T-helper 17 cell (primary cell): ENCODE measurements at places on chromosomes 2 and 18.

- DNase-seq, result no peak
- H3K4me3 ChIP-seq, result no peak overlapping the region
- no peak overlapping the region for H3K27ac ChIP-seq
- H3K4me1 ChIP-seq, result peaks cover 6% of the 10 kb centered on the region
- no peaks in the 10 kb centered on the region for H3K27me3 ChIP-seq
- H3K36me3 ChIP-seq, result no peaks in the 10 kb centered on the region
These were observed 188.2 kb downstream of the ZFP36L2 start for GRCh38 chr2:43038034-43038695.

DNA sequence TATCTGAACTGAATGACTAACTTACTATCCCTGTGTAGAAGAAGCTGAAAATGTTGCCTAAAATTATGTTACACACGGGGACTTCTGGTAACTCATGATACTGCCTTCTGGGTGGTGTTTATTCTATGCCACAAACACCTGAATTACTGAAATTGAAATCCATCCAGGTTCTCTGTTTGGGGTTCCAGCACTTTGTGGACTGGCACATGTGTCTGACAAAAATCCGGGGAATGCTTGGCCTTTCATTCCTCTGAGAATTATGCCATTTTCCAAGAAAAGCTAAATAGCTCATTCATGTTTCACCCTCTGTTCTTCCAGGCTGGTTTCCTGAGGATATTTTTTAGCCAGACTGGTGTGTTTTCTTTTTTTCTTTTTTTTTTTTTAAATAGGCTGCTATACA, 59.5 kb upstream of the POU3F3 start:
- no peak overlapping the region for H3K4me3 ChIP-seq
- no peaks in the 10 kb centered on the region for H3K4me1 ChIP-seq
- no peak for DNase-seq
- no peaks in the 10 kb centered on the region for H3K36me3 ChIP-seq
- no peak overlapping the region for H3K27ac ChIP-seq

DNA sequence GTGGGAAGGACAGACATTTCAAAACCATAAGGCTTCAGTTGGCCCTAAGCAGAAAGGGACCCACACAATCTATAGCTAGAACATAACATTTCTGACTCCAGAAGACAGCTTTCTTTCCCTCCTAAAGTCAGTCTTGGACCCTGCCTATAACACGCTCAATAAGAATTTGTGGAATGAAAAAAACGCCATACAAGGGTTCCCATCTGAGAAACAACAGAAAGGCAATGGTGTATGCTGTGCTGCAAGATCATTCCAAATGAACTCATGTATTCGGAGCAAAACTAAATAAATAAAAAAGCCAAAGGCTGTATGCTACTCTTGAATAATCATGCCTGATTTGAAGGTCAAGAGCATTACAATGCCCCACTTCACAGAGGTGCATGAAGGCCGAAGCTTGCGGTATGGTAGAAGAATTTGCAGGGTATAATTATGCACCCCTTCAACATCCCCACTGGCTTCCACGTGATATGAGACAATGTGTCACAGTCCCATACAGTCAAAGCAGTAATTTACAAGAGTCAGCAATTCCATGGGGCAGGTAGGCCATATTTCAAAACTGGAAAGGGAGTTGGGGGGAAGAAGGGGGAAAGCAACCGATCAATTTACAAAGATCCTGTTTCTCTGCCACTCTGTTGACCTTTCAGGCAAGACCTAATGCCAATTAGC, 61.4 kb upstream of the SLC14A2 start:
- H3K4me3 ChIP-seq, result no peak overlapping the region
- no peaks in the 10 kb centered on the region for H3K4me1 ChIP-seq
- peaks cover 22% of the 10 kb centered on the region for H3K27me3 ChIP-seq
- H3K36me3 ChIP-seq, result no peaks in the 10 kb centered on the region
- DNase-seq, result no peak

DNA sequence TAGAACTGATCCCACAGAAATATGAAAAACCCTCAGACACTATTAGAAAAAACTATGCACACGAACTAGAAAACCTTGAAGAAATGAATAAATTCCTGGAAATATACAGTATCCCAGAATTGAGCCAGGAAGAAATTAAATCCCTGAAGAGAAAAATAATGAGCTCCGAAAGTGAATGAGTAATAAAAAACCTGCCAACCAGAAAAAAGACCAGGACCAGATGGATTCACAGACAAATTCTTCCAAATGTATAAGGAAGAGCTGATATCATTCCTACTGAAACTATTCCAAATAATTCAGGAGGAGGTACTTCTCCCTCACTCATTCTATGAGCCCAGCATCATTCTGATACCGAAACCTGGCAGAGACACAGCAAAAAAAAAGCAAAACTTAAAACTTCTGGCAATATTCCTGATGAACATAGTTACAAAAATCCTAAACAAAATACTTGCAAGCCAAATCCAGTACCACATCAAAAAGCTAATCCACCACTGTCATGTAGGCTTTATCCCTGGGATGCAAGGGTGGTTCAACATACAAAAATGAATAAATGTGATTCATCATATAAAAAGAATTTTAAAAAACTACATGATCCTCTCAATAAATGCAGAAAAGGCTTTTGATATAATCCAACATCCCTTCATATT, 1397.6 kb upstream of the DDX18 start:
- no peaks in the 10 kb centered on the region for H3K4me1 ChIP-seq
- no peak for DNase-seq
- no peaks in the 10 kb centered on the region for H3K36me3 ChIP-seq
- no peaks in the 10 kb centered on the region for H3K27me3 ChIP-seq

DNA sequence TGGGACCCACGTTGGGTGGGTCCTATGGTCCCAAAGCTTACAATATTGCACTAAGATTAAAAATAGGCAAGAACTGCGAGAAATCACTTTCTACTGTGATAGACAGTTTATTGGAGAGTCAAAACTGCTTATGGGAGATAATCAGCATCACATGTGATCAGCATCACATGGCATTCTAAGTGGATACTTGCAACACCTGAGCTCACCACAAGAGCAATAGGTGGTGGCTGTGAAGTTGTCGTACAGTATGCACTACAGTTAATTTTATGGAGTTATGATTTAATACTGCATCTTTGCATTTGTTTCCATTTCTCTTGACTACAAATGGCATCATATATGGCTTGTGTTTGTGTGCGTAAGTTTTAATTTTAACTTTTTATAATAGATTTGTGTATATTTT, 11.6 kb downstream of the PNO1 start:
- peaks cover 18% of the 10 kb centered on the region for H3K4me1 ChIP-seq
- H3K36me3 ChIP-seq, result peaks cover 6% of the 10 kb centered on the region
- DNase-seq, result no peak
- no peak overlapping the region for H3K27ac ChIP-seq

- DNase-seq, result no peak
- peak overlapping the region; percentile 80 for H3K4me3 ChIP-seq
- H3K36me3 ChIP-seq, result no peaks in the 10 kb centered on the region
These were observed 123.5 kb downstream of the TANC1 start for GRCh38 chr2:159091976-159092375.

- no peak for DNase-seq
- H3K36me3 ChIP-seq, result peaks cover 3% of the 10 kb centered on the region
- H3K27me3 ChIP-seq, result peaks cover 24% of the 10 kb centered on the region
- no peaks in the 10 kb centered on the region for H3K4me1 ChIP-seq
- H3K27ac ChIP-seq, result no peak overlapping the region
- H3K4me3 ChIP-seq, result no peak overlapping the region
These were observed 29.5 kb upstream of the SP5 start for GRCh38 chr2:170685591-170685990.

DNA sequence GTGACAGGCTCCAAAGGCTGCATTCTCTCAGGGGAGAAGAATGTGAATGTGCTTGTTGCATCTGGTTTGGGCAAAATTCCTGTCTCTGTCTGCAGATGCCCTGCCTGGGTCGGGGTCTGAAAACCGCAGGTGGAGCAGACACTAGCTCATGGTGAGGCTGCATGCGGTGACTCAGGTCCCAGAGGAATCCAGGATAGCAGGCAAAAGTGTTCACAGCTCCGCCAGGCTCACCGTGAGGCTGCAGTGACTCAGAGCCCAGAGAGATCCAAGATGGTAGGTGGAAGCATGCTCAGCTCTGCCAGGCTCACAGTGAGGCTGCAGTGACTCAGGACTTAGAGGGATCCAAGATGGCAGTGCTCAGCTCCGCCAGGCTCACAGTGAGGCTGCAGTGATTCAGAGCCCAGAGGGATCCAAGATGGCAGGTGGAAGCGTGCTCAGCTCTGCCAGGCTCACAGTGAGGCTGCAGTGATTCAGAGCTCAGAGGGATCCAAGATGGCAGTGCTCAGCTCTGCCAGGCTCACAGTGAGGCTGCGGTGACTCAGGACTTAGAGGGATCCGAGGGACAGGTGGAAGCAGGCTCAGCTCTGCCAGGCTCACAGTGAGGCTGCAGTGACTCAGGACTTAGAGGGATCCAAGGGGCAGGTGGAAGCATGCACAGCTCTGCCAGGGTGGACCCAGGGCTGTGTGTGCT, 200.5 kb downstream of the ACKR3 start:
- H3K36me3 ChIP-seq, result peaks cover 2% of the 10 kb centered on the region
- H3K4me3 ChIP-seq, result no peak overlapping the region
- no peak for DNase-seq
- H3K4me1 ChIP-seq, result no peaks in the 10 kb centered on the region
- peaks cover 47% of the 10 kb centered on the region for H3K27me3 ChIP-seq
- H3K27ac ChIP-seq, result no peak overlapping the region

- no peaks in the 10 kb centered on the region for H3K36me3 ChIP-seq
- H3K4me3 ChIP-seq, result no peak overlapping the region
- no peak overlapping the region for H3K27ac ChIP-seq
- DNase-seq, result no peak
These were observed 48.2 kb downstream of the IL1RL2 start for GRCh38 chr2:102235042-102235473.
